ENCODE measurements at places on chromosomes 4 and X.

DNA sequence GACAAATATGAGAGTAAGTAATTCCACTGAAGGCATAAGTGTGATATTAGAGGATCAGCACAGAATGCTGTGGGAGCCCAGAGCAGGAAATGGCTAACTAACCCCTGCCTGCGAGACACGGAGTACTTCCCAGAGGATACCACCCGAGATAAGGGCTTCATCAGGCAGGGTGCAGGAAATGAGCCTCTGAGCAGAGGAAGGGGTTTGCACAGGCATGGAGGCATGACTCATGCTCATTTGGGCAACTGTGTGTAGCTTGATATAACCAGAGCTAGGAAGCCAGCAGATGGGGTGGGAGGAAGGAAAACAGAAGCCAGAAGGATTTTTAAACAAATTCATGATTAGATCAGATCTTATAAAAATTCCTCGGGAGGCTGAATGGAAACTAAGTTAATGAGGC, 70.0 kb upstream of the TSPAN5 start:
- no peak for DNase-seq

DNA sequence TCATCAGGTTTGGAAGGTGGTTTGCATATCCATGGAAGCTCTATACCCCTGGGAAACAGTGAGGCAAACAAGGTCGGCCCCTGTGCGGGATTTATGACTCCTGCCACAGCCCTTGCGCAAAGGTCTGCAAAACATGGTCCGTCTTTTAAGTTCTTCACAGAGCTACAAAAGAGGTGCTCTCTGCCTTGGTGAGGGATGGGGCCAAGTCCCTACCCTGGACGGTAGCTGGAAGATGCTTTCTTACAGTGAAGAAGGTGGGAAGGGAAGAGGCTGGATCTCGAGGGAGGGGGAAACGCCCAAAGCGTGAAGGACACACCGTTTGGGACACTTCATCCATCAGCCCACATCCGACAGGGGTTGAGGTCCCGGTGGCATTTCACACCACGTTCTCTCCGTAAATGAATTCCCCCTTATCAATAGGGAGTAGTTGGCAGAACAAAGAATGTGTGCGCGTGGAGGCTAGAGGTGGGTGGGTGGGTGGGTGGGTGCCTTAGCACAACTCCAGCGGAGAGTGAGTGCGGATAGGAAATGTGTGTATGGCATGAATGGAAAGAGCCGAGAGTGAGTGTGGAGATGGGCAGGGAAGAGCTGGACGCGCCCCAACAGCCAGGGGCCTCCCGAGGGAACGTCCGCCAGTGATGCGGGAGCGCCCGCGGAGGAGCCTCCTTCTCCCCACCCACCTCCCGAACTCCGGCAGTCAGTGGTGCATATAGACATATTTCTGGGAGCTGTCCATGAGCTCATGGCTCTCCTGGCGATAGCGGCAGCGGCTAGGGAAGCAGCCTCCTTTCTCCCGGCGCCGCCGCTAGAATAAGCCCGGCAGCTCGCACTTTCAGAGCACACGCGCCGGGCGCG, 68.3 kb downstream of the LARP7 start:
- no peak for DNase-seq

DNA sequence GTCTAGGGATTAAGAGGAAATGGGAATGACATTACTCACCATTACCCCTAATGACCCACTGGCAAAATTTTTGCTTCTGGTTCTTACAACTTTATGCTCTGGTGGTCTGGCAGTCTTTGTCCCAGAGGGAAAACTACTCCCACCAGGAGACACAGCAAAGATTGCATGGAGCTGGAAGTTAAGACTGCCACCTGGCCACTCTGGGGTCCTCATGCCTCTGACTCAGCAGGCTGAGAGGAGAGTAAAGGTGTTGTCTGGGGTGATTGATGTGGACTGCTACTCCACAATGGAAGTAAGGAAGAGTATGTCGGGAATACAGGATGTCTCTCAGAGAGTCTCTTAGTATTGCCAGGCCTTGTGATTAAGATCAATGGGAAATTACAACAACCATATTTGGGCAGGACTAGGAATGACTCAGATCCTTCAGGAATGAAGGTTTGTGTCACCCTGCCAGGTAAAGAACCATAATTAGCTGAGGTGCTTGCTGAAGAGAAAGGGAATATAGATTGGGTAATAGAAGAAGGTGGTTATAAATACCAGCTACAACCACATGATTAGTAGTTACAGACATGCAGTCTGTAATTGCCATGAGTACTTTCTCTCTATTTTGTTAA, 215.5 kb downstream of the GPAT3 start:
- no peak for DNase-seq

DNA sequence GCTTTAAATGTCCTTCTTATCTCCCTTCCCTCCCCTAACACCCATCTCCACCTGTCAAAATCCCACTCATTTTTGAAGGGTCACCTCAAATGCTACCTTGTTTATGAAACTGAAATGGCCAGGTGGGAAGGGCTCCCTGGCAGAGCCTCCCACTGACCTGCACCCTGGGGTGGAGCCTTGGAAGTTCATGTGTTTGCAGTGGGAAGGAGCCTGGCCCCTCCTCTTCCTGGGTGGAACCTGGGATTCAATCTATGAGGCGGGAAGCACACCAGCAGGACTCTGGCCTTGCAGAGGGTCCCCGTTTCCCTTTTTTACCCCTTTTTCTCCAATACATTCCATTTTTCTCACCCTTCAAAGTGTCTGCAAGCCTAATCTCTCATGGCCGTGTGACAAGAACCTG, 197.4 kb downstream of the ENOX2 start:
- no peak for DNase-seq

GRCh38 chr4:94635177-94635576, 122.6 kb upstream of the BMPR1B start:
- DNase-seq, result no peak

DNA sequence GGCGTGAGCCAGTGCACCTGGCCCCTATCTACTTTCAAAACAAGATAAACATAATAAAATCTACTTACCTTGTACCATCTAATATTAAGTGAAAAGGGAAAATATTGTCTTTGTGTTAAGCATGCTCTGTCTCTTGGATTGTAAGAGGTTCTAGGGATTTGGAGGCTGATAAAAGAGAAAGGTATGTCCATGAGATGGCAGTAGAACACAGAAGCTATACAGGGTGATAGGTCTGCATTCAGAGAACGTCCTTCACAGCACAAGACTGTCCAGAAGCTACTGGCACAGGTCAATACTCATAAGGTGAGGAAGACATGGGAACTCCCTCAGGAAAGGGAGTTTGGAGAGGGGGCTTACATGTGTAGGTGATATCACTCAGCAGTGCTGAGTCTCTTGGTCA, 135.5 kb downstream of the TMEM47 start:
- DNase-seq, result no peak

GRCh38 chr4:156732634-156733033, 239.0 kb downstream of the PDGFC start:
- no peak for DNase-seq

DNA sequence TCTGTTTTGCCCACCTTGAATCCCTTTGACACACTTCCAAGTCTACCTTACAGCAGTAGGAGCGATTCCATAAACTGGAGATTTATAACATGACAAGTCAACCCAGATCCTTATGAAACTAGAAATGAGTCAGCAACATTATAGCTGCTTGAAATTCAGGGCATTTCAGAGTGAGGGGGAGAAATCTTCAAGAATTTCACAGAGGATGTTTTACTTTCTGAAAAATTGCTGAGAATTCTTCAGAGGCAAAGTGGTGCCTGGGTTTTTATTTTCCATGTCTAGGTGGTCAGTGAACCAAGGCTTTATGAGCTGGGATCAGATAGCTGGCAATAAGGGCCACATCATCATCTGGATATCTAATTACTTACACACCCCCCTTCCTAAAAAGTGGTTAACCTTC, 119.8 kb downstream of the PPARGC1A start:
- no peak for DNase-seq

GRCh38 chr4:111813555-111814140, 331.6 kb upstream of the FAM241A start:
- DNase-seq, result no peak

DNA sequence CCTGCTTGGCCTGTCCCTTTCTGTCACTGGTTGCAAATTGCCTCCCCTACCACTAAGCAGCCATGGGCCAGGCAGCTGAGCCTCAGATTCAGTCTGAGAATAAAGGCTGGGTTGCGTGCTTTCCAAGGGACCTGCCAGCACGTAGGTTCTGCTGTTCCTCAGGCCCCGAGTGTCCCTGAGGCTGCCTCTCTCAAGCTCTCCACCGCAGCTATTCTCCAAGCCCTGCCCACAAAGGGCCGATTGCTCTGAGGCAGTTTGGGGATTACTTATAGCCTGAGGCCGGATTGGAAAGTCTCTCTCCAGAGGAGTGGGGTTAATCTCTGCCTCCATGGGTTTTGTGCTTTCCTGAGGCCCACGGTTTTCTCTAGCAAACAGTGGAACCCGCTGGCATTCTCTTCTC, 590.7 kb downstream of the BCOR start:
- DNase-seq, result no peak

DNA sequence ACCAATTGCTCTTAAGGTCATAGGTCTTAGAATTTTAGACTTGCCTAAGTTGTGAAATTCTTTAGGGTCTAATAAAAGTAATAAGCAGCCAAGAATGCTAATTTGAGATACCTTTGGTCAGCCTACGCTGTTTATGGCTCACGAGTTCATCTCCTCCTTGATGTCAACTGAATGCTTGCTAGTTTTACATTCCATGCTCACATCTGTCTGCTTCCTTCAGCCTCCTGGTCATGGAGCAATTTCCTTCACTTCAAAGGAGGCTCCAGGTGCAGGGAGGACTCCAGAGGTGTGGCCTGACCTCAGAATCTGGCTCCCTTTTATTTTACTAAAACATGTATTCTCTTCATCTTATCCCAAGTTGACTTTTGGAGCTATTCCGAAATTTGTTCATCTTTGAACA, 23.3 kb upstream of the LNX1 start:
- DNase-seq, result no peak

GRCh38 chrX:153312842-153313241, 8.7 kb downstream of the PNMA6F start:
- DNase-seq, result no peak

- DNase-seq, result no peak
These were observed 136.1 kb upstream of the MID1 start for GRCh38 chrX:10756441-10756840.

DNA sequence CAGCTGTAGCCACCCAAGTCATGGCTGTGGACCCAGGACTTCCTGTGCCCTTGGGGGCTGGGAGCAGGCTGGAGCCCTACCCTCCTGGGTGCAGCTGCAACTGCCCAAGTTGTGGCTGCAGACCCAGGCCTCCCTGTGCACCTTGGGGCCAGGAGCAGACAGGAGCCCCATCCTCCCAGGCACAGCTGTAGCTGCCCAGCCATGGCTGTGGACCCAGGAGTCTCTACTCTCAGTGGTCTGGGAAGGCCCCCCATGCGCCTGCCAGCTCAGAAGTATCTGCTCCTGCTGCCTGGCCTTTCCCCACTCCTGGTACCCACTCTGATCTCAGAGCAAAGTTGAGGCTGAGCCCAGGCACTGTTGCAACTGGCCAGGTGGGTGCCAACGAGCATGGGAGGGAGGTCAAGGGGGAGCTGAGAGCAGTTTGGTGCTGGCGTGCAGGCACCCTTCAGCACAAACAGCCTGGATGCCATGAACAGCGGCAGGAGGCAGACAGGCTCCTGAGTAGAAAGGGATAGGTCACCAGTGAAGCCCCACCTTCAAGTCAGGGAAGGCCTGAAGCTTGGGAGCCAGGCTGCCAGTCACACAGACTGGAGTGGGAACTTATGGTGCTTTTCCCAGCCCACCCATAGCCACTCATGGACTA, 21.5 kb downstream of the PRRG1 start:
- no peak for DNase-seq

Measured in NCI-H1048 (cell line).